Right ventricle myocardium inferior (tissue), 1 donor: ENCODE measurements at places on chromosomes 5 and 9.

GRCh38 chr9:88766778-88767503, 224.3 kb upstream of the S1PR3 start:
- no peak for DNase-seq

DNA sequence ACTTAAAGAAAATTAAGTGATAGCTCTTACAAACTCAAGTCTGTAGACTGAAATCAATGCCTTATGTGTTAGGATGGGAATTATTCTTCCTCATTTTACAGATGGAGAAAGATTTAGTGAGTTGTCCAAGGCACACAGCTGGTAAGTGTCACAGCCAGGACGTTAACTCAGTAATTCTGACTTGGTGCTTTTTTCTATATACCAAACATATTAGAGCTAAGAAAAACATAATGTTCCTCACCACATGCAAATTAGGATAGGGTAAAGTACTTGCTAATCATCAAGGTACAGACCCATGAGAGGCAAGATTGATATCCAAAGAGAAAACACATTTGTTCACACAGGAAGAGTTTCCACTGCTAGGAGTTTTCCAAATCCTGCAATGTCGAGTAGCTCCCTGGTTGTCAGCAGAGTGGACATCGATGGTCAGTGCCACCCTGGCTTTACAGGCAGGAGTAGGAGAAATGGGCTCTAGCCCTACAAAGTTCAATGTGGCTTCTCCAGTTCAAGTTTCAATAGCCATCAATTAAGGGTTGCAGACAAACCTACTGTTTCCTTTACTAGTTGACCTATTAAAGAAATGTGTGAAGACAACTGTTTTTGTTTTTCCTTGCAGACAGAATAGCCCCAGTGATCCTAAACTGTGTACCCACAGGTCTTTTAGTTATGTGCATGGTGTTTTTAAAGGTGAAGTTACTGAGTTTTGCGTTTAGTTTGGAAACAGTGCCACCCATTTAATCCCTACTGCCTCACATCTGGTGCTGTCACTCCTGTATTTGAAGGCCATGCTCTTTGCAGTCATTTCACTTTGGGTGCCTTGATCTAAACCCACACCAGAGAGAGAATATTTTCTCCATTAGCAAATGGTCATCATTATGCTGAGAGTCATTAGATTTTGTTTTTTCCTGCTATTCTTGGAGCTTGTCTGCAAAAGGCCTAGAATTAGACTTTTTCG, 460.8 kb upstream of the SMARCA2 start:
- DNase-seq, result no peak

DNA sequence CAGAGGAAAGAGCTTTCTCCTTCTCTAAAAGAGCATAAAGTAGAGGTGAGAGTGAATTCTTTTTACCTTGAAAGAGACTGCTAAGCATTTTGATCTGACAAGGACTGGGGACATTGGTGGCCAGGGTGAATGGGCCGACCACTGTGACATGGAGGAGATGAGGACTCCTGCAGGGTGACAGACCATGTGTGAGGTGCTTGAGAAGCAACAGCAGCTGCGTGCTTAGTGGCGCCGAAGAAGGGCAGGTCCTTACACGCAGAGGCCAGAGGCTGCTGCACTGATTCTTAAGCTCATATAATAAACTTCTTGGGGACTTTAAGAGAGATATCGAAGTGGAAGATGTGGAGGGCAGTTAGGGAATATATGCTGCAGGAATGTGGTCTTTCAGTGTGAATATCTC, 8.7 kb upstream of the JAKMIP2 start:
- no peak for DNase-seq

GRCh38 chr9:4592295-4592694, 69.8 kb upstream of the PLPP6 start:
- DNase-seq, result no peak
